CD4-positive, alpha-beta T cell treated with Interleukin-4 for 4 hours (primary cell): ENCODE measurements at places on chromosomes 1 and 21.

DNA sequence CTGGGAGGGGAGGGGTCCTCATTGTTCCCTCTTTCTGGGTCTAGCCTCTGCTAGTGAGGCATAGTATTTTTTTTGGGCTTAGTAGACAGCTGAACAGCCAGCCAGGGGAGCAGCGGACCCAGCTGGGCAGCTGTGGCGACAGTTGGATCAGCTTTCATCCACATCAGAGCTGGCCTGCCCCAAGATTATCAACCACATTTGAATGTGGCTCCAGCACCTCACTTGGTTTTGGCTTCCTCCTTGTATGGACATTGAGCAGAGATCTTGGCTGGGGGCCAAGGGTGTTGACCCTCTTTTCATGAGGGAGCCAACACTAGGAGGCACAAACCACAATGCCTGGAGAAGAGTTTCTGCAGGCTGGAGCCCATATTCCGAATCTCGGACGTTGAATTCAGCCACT lies 25.0 kb downstream of the WNT4 start:
- DNase-seq, result no peak

GRCh38 chr1:163176797-163177196 lies 25.9 kb downstream of the RGS5 start:
- DNase-seq, result no peak

DNA sequence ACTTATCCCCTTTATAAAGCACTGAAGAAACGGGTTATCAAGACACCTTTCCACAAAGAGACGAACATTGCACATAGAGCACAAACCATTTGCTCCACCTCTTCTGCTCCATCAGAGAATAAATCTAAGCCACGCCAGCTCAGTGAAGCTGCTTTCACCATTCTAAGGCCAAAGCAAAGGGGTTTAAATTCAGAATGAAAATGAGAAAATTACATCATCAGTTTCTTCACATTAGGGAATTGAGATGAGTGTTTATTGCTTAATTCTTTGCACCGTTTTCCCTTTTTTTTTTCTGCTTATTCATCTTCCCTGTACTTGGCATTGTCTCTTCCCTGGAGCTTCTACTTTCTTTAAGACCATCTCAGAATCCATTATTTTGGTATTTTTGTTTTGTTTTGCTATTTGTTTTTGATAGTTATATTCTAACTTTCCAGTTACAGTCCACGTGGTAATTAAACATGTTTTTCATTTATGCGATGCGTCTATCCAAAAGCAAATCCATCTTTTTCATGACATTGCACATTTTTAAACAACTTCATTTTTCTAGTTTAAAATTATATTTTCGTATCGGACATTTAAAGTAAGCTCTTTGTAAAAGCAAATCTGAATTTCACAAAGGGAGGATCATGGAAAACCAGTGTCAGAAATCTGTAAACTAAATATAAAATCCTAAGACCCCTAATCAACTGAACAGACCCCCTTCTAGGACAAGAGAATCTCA lies 1.9 kb upstream of the OR2T34 start:
- DNase-seq, result no peak

DNA sequence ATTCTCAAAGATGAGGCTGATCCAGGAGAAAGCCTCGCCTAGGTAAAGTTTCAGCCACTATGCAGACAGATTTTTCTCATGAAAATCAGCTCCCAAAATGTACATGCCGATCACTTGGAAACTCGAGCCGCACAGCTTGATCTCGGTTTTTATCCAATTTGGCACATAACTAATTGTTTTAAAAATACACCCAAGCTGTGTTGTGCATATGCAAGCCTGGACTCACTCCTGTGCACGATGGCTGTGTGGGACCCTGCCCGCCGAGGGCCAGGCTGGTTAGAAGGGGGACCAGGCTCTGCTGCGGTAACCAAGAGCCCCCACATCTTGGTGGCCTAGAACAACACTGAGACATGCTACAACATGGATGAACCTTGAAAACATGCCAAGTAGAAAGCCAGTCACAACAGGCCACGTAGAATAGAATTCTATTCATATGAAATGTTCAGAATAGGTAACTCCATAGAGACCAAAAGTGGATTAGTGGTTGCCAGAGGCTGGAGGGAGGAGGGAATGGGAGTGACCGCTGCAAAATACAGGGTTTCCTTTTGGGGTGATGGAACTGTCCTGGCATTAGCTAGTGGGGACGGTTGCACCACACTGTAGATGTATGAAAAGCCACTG lies 16.1 kb upstream of the LDLRAP1 start:
- DNase-seq, result no peak

GRCh38 chr1:11027316-11027715 lies 14.9 kb downstream of the TARDBP start:
- DNase-seq, result no peak

DNA sequence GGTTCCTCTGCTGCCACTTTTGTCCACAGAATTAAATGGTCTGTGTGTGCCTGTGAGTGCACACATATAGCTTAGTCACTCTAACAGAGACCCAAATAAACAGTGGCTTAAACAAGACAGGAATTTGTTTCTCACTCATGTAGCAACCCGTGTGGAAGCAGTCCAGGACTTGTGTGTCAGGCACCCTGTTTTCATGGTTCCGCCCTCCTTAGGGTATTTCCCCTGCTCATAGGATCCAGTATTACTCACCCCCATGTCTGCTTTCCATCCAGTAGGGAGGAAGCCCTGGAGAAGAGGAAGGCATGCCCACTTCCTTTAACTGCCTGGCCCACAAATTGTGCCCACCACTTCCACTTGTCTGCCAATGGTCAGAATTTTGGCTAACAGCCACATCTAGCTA lies 41.3 kb upstream of the TACSTD2 start:
- DNase-seq, result peak; percentile 15

- DNase-seq, result no peak
Observed at GRCh38 chr1:172756024-172756423, 97.1 kb downstream of the FASLG start.

DNA sequence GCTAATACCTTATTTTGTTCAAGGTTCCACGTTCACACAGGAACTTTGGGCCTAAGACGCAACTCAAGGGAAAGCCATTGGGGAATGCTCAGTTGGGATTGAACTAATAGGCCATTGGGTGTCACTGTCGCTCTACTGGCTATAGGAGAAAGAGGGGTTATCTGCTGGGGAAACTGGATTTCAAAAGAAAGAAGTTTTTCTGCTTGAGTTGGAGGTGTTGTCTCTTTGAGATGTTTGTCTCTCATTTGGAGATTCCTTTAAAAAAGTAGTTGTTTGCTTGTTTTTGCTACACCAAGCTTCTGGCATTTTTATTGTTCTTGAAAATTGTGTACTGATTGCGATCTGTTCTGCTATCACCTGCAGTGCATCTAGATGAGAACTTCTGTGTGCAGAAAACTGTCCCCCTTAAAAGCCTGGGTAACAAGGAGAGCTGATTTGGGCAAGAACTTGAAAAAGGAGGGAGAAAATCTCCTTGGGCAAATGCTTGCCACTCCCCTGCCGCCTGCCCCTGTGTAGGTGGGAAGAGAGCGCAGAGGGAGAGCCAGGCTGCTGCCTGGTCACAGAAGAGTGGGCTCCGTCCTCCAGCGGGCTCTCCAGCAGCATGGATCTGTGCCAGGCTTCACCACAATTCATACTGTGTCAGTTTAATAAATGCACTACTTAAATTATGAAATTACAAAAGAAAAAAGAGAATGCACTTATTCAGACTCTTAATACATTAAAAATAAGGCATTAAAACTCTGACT lies 39.9 kb downstream of the PEX14 start:
- DNase-seq, result peak; percentile 52
